H54 (cell line): ENCODE measurements at places on chromosomes 2 and 18.

- DNase-seq, result no peak
Observed at GRCh38 chr2:38448692-38449410, 71.8 kb upstream of the ATL2 start.

- DNase-seq, result no peak
Observed at GRCh38 chr2:67498931-67499330, 101.8 kb downstream of the ETAA1 start.

GRCh38 chr2:152623076-152623740 is 94.1 kb downstream of the PRPF40A start:
- DNase-seq, result no peak

- no peak for DNase-seq
Observed at GRCh38 chr18:34595690-34596089, 114.4 kb upstream of the DTNA start.

- no peak for DNase-seq
Observed at GRCh38 chr2:74952575-74952974, 5.9 kb upstream of the POLE4 start.

DNA sequence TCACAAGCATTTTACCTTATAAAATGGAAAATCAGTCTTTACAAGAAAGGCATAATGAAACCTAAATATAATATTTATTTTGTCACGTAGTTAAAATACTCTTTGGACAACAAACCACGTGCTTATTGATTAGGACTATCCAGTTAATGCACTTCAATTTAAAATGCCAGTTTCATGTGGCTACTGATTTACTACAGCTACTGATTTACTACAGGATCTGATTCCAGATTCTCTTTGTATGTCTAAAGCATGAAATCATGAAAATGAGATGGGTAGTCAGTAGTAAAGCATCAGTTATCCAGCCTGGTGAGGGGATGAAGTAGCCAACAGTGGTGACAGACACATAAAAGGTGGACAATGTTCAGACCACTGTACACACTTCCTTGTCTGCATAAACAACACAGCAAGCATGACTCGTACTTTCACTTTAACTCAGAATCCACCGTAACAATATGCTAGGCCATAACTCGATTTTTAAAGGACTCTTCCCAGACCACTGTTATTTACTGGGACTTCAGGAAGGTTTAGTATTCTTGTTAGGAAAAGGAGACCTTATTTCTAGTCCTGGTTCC is 24.9 kb downstream of the ACAA2 start:
- DNase-seq, result no peak

GRCh38 chr18:76353046-76353445 is 142.0 kb downstream of the ZNF516 start:
- no peak for DNase-seq
